Kidney (tissue), 22 donors: ENCODE measurements at places on chromosomes 11 and 22.

- no peak overlapping the region for H3K4me3 ChIP-seq
- H3K36me3 ChIP-seq: no peaks in the 10 kb centered on the region
- DNase-seq: no peak
- H3K27ac ChIP-seq: peak overlapping the region; percentile 51
- H3K27me3 ChIP-seq: no peaks in the 10 kb centered on the region
- H3K4me1 ChIP-seq: no peaks in the 10 kb centered on the region
Observed at GRCh38 chr11:128341280-128342248, 245.8 kb downstream of the ETS1 start.

- DNase-seq: no peak
- H3K27ac ChIP-seq: no peak overlapping the region
- no peaks in the 10 kb centered on the region for H3K36me3 ChIP-seq
- no peak overlapping the region for H3K4me3 ChIP-seq
Observed at GRCh38 chr11:112795142-112795815, 165.9 kb upstream of the NCAM1 start.

DNA sequence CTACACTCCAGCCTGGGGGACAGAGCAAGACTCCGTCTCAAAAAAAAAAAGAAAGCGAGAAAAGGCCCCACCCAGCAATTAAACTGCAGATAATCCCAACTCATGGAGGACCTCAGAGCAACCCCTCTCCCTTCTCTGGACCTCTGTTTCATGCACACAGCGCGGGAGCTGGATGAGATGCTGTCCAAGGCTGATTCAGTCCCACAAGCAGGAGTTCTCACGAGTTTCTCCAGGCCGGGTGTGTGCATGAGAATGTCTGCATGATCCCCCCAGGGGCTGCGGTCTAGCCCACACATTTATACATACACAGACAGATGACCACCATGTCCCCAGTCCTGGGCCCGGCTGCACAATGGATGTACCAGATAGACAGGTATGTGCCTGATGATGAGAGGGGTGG lies 19.4 kb downstream of the ELFN2 start:
- H3K27ac ChIP-seq: no peak overlapping the region
- no peaks in the 10 kb centered on the region for H3K36me3 ChIP-seq
- no peaks in the 10 kb centered on the region for H3K27me3 ChIP-seq
- H3K4me1 ChIP-seq: no peaks in the 10 kb centered on the region

DNA sequence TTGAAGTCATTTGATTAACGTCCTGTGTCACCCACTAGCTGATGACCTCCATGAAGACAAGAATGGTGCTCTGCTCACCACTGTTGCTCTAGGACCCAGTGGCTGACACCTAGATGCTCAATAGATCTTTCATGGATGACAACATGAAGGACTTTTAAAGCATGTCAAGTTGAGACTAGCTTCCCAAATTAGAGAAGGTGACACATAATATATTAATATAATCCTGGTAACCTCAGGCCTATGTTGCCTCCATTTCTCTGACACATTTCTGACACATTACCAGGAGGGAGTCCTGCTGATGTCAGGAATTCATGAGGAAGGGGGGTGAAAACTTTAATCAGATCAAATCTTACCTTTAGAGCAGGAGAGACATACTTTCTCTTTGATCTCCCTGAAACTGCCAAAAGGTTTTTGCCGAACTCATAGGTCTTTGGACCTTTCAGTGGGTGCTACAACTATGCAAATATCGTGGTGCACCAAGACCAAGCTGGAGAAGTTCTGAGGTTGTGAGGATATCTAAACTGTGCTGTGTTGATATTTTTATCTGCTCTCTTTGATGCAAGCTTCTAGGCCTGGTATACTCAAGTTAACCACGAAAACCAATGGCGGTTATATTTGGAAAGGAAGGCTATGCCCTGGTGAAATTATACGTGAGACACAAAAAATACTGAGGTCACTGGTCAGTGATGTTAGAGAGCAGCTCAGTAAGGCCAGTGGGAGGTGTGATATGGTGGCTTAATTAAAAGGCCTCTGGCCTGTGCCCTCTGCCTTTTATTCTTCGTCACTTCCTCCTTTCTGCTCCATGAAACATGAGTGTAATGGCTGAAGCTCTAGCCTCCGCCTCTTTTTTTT lies 13.2 kb upstream of the AMPD3 start:
- no peak overlapping the region for H3K4me3 ChIP-seq
- DNase-seq: no peak
- no peaks in the 10 kb centered on the region for H3K36me3 ChIP-seq
- no peaks in the 10 kb centered on the region for H3K4me1 ChIP-seq

GRCh38 chr11:114790910-114791309 lies 112.6 kb downstream of the NXPE2 start:
- H3K4me3 ChIP-seq: no peak overlapping the region
- no peak overlapping the region for H3K27ac ChIP-seq

- H3K36me3 ChIP-seq: no peaks in the 10 kb centered on the region
- H3K4me1 ChIP-seq: no peaks in the 10 kb centered on the region
- H3K4me3 ChIP-seq: no peak overlapping the region
- H3K27ac ChIP-seq: no peak overlapping the region
Observed at GRCh38 chr11:78770931-78771330, 196.3 kb upstream of the NARS2 start.

DNA sequence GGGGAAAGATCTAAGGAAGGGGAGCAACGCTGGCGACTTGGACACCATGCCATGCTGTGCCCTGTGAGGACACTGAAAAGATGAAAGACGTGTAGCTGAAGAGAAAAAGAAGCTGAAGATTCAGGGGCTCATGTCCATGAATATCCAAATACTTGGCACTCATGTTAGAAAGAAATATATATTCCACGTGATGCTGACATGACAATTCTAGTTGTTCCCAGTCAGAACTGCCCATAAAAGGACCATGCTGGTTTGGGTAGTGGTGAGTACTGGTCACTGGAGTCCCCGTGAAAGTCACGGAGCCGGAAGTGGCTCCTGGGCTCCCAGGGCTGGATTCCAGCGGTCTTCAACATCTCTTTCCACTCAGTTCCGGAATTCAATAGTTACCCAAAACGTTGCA lies 9.9 kb downstream of the MS4A15 start:
- H3K27ac ChIP-seq: no peak overlapping the region
- H3K4me1 ChIP-seq: no peaks in the 10 kb centered on the region
- no peaks in the 10 kb centered on the region for H3K36me3 ChIP-seq

- H3K4me3 ChIP-seq: no peak overlapping the region
- DNase-seq: no peak
- H3K27me3 ChIP-seq: no peaks in the 10 kb centered on the region
- H3K4me1 ChIP-seq: no peaks in the 10 kb centered on the region
- H3K36me3 ChIP-seq: peaks cover 2% of the 10 kb centered on the region
Observed at GRCh38 chr11:134481135-134481534, 69.1 kb upstream of the B3GAT1 start.

DNA sequence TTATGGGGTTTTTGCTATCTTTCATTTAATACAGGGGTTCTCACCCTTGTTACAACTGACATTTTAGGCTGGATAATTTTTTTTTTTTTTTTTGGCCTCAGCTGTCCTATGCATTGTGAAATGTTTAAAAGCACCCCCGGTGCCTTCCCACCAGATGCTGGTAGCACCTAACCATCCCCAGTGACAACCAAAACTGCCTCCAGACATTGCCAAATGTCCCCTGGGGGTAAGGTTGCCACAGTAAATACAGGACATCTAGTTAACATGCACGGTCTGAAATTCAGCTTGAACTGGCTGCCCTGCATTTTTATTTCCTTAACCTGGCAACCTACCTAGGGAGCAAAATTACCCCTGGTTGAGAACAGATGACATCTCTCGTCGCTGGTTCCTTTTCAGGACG lies 72.4 kb downstream of the CYTH4 start:
- no peak for DNase-seq
- H3K27ac ChIP-seq: no peak overlapping the region
- H3K36me3 ChIP-seq: no peaks in the 10 kb centered on the region
- no peaks in the 10 kb centered on the region for H3K4me1 ChIP-seq
- no peak overlapping the region for H3K4me3 ChIP-seq

DNA sequence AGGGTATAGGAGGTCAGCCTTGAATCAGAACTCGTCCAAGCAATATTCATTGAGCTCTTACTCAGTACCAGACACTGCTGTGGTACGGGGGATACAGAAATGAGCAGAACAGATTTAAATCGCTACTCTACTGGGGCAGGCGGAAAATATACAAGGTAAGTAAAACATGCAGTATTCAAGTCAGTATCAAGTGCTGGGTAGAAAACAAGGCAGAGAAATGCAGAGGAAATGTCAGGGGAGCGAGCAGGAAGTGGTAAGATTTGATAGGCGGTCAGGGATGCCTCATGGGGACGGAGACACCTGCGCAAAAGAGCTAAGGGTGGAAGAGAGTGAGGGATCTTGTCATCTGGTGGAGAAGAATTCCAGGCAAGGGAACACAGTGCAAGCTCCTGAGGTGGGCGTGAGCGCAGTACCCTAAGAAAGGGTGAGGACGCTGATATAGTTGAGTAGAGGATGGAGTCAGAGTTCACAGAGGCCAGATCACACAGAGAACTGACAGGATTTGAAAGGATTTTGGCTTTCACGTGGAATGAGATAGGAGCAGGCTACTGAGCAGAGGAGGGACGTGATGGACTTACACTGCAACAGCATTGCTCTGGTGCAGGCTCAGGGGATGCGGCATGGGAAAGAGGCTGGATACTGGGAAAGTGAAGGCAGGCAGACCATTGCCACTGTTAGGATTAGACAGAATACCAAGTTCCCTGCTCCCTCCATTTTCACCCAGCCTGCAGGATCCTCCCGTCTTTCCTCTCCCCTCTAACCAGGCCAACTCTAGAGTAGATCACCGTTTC lies 35.8 kb downstream of the SC5D start:
- DNase-seq: no peak
- H3K36me3 ChIP-seq: no peaks in the 10 kb centered on the region
- no peak overlapping the region for H3K27ac ChIP-seq
- H3K27me3 ChIP-seq: no peaks in the 10 kb centered on the region
- no peak overlapping the region for H3K4me3 ChIP-seq
